Activated CD4-positive, alpha-beta T cell treated with anti-CD3 and anti-CD28 coated beads, Interleukin-2, Interleukin-4, amounts not matched to agents 100 ng/mL and 50 ng/mL, durations not matched to agents 16 hours and 8 hours (primary cell): ENCODE measurements at places on chromosomes 12 and 14.

- DNase-seq: peak; percentile 51
These were observed 201.7 kb downstream of the EXOC5 start for GRCh38 chr14:57066887-57067513.

GRCh38 chr12:46124848-46125619 is 134.7 kb upstream of the SCAF11 start:
- peak; percentile 69 for DNase-seq

- DNase-seq: no peak
These were observed 13.6 kb upstream of the EMP1 start for GRCh38 chr12:13182881-13183280.

- DNase-seq: peak; percentile 66
These were observed 50.1 kb downstream of the KLRG1 start for GRCh38 chr12:9039397-9039977.

DNA sequence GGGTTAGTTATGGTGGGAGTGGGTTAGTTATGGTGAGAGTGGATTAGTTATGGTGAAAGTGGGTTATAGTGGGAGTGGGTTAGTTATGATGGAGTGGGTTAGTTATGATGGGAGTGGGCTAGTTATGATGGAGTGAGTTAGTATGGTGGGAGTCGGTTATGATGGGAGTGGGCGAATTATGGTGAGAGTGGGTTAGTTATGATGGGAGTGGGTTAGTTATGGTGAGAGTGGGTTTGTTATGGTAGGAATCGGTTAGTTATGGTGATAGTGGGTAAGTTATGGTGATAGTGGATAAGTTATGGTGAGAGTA is 22.1 kb upstream of the SFSWAP start:
- DNase-seq: no peak

DNA sequence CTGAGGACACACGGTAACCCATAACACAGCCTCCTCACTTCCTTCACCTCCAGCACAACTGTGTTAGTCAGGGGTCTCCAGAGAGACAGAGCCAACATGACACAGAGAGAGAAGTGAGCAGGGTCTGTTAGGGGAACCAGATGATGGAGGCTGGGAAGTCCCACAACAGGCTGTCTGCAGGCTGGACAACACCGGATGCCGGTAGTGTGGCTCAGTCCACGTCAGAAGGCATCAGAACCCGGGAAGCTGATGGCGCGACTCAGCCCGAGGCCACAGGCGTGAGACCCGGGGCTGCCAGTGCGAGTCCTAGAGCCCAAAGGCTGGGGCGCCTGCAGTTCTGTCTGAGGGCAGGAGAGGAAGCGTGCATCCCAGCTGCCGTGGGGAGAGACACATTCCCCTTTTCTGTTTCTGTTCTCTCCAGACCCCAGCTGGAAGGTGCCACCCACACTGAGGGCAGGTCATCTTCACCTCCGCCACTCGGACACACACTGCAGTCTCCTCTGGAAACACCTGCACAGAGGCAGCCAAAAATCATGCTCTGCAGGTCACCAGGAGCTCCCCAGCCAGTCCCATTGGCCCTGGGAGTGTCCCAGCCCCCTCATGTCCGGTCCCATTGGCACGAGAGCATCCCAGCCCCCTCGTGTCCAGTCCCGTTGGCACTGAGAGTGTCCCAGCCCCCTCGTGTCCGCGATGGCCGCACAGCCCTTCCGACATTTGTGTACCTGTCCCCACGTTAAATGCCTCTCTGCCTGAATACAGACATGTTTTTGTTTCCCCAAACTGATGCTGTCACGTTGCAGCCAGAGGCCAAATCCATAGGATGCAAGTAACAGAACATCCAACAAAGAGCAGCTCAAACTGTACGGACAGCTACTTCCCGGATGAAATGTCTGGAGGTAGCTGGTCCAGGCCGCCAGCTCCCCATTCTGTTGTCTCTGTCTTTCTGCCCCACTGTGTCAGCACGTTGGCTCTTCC is 7.9 kb upstream of the FBRSL1 start:
- DNase-seq: no peak

DNA sequence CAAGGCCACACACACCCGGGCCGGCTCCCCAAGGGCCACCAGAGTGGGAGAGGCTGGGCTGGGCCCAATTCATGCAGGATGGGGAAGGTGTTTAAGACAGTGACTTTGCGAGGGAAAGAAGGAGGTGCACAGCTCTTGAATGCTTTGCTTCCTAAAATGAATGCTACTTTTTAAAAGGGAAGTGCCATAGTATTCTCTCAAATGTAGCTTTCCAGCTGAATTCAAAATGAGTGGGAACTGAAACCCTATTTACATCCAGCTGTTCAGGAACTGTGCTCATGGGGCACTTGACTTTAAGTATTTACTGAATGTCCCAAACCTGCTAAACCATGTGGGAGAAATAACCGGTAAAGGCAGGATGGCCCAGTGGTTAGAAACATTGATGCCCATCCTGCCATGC is 7.6 kb downstream of the ITPK1 start:
- DNase-seq: no peak

DNA sequence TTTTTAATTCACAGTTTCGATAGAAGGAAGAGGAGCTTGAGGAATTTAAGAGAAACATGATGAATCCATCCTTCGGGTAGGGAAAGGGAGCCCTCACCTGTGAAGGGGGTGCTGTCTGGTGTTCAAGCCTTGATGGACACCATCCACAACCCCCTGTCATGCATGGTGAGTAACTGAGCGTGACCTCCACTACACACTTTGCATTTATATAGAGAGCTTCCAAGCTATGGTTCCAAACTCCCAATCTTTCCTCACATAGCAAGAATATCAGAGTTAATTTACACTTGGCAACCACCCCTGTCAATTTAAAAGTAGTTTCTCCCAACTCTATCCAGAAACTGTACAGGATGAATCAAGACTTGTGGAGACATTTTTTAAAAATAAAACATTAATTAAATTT is 13.1 kb upstream of the NID2 start:
- DNase-seq: no peak

DNA sequence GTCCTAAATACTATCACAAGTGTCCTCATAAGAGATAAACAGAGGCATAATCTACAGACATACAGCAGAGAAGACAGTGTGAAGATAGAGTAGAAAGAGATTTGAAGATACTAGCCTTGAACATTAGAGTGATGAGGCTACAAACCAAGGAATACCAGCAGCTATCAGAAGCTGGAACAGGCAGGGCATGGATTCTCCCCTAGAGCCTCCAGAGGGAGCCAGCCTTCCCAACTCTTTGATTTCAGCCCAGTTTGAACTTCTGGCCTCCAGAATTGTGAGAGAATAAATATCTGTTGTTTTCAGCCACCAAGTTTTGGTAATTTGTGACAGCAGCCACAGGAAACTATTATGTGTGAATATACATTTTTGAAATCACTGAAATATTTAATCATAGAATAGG is 47.2 kb downstream of the CCDC91 start:
- no peak for DNase-seq

DNA sequence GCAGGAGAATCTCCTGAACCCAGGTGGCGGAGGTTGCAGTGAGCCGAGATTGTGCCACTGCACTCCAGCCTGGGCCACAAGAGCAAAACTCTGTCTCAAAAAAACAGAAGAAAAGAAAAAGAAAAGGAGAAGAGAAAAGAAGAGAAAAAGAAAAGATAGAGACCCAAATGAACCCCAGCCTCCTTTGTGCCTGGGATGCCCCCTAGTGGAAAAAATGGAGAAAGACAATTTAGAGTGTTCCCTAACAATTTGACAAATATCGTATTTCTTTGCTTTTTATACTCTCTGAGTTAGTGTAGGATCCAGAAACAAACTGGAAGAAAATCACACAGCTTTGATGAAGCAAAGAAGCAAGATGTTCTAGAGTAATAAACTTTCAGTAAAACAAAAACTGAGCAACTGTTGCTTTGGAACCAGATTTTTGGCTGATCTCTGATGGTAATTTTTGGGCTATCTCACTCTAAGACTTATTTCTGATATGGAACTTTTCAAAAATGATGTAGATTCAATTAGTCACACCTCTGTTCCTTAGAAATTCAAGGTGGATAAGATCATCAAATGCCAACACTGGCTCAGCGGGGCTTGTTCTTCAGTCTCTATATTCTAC is 18.6 kb upstream of the PRKAB1 start:
- no peak for DNase-seq

GRCh38 chr12:121537814-121538698 is 42.8 kb downstream of the KDM2B start:
- DNase-seq: no peak

DNA sequence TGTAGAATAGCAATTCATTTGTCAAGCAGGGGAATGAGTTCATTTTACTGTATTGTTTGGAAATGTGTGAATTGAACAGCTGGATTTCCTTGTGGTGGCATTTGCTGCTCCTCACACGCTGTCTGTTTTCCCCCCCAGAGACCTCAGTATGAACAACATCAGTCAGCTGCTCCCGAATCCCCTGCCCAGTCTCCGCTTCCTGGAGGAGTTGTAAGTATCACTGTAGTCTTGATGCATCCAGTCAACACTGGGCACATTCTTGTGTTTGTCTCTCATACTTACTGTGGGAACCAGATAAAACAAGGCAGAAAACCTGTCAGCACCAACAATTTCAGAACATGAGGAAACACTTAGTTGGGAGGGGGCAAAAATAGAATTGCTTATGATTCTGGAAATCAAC is 64.9 kb downstream of the LGR5 start:
- no peak for DNase-seq

DNA sequence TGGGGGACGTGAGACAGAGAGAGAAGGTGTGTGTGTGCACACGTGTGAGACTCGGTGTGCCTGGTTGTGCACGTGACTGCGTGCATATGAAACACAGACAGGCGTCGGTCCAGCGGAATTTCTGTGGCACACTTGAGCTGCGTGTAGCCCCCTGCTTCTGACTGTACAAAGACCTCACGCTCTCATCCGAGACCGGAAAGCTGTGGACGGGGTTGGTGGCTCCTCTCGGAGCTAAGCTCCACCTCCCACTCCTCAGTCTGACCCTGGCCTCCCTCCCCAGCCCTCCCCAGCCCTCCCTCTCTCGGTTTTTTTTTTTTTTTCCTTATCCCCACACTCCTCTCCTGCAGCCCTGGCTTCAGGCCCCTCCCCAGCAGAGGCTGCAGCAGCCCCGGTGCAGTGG is 8.3 kb upstream of the C14orf180 start:
- DNase-seq: no peak

GRCh38 chr14:55731881-55732498 is 152.0 kb downstream of the KTN1 start:
- peak; percentile 50 for DNase-seq

GRCh38 chr12:43869184-43869583 is 33.3 kb downstream of the TMEM117 start:
- no peak for DNase-seq
